ENCODE measurements at places on chromosomes 1 and 21.

- no peak for DNase-seq
Measured at GRCh38 chr21:28509031-28509430, 483.6 kb downstream of the LTN1 start.

GRCh38 chr1:150902751-150903150 is 15.8 kb downstream of the CTXND2 start:
- no peak for DNase-seq

- DNase-seq: no peak
Measured at GRCh38 chr1:48869116-48869893, 92.6 kb upstream of the BEND5 start.

- no peak for DNase-seq
Measured at GRCh38 chr1:226211181-226211821, 12.2 kb upstream of the MIXL1 start.

GRCh38 chr1:192489748-192490147 is 85.8 kb upstream of the RGS1 start:
- no peak for DNase-seq

DNA sequence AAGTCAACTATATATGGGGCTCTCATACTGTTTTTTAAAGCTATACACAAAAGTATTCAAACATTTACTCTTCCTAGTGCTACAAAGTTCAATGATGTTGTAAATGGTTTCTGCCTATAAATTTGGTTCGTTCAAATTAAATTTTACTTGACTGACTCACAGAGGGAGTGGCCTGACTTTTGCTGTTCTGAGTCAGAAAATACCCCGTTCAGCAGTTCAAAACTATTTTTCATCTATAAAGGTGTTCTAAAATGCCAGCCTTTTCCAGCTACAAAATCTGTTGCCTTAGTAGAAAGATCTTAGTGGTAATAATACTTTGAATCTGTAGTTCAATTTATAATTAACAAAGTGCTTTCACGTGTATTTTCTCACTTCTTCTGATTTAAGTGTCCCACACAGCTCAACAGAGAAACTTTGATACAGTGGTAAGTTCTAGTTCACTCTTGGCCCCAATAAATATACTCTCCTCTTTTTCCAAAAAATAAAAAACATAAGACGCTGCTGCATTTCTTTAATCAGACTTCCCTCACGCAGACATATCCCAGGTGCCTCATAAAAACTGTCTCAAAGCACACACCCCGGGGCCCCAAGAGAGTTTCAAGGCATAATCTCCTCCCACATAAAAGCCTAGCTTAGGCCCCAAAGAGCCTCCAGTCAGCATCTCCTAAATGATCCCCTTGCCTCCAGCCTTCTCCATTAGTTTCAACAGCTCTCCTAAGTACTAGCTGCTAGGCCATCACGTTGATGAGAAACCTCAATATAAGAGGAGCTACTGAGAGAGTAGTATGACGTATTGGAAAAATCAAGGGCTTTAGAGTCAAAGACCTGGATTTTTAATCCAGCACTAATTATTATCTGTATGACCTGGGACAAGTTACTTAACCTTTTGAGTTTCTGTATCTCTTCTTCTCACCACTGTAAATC is 3.2 kb downstream of the PTP4A2 start:
- DNase-seq: no peak

DNA sequence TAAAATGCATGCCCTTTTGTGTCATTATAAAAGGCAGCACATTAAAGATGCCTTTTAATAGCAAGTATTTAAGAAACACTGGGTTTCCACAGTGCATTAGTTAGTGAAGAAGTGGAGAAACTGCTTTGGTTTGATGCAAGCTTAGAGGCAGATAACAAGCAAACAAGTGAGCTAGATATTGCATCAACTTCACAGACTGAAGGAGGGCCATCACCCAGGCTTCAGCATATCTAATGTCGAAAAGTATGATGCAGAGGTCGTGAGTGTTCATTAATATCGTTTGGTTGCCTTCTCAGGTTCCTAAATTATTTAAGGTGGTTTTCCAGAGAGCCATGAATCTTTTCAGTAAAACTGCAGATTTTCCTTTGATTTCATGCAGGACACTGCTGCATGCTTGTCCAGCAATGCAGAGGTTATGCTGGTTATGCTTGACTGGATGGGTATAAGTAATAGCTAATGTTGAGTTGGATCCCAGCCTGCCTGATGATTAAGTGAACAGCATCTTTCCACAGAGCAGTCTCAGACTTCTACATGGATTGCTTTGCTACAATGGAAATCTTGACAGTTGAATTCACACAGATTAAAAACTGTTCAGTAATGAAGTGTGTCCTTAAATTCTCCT is 69.7 kb upstream of the IPO9 start:
- DNase-seq: no peak

DNA sequence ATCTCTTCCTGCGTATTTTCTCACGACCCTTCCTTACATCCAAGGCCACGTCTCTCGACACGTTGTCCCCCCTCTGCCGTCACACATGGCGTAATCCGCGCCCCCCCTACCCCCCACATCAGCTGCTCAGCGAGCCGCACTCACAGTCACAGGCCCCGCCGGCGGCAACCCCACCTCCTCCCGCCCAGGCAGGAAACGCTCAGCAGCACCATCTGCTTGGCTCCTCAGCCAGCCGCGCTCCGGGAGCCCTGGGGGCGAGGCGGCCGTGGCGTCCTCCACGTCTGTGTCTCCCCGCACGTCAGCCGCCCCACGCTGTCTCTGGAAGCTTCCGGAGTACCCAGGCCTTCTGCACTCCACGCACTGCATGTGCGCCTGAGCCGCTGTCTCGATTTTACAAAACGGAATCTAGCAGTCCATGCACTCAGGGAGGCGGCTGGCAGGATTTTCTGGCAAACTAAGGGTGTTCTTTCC is 64.6 kb downstream of the SIK1 start:
- DNase-seq: peak; percentile 66

GRCh38 chr1:156856282-156856785 is 2.6 kb downstream of the INSRR start:
- no peak for DNase-seq

DNA sequence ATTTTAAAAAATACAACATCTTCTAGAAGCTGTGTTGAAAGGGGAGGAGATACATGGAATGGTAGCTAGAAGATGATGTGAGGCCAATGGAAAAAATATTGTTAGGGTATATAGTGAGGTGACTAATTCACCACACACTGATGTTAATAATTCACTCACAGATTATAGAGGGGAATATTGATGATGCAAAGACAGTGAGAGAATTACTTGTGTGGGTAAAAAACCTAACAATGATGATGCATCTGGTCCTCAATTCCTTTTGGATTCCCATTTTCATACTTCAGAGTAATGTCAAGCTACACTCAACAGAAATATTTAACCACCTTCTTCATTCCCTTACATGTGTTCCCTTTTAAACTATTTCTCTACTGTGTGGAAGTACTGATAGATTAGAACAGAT is 169.5 kb upstream of the DPYD start:
- no peak for DNase-seq
